GF-D8 (cell line): ENCODE measurements at places on chromosomes 16 and 17.

DNA sequence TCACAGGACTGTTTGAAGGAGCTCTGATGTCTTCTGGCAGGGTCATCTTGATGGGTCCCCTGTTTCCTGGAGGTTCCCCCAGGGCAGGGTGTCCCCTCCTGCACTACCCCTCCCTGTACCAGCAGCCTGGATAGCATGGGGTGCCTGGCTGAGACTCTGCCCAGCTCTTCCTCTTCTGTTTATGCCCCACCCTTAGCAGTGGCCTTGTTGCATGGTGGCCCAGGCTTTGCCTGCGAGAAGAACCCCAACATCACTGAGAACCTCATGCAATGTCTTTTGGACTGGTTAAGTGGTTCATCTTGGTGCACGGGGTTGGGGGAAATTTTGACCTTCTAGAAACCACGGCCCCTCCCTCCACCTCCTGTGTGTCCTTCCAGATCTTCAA, 121.8 kb downstream of the IRX3 start:
- no peak for DNase-seq

GRCh38 chr17:54111576-54111975, 288.8 kb downstream of the KIF2B start:
- DNase-seq = no peak

GRCh38 chr16:52837251-52837650, 215.4 kb downstream of the CHD9NB start:
- DNase-seq = no peak

GRCh38 chr16:83271123-83271522, 536.7 kb upstream of the HSBP1 start:
- DNase-seq = no peak

DNA sequence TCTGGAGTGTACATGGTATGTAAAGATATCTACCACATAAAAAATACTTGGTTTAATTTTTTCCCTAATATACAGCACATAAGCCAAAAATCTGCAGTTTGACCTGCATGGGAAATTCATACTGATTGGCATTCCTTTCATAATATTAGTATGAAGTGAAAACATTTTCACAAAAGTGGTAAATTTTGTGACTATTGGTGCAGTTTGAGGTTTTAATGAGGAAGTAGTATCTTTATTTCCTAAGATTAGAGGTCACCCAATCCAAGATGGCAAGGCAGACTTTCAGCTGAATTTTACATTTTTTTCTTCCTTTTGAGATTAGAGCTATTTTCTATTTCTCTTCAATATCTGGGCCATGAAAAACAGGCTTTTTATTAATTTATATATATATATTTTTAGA, 21.2 kb downstream of the METTL9 start:
- no peak for DNase-seq

DNA sequence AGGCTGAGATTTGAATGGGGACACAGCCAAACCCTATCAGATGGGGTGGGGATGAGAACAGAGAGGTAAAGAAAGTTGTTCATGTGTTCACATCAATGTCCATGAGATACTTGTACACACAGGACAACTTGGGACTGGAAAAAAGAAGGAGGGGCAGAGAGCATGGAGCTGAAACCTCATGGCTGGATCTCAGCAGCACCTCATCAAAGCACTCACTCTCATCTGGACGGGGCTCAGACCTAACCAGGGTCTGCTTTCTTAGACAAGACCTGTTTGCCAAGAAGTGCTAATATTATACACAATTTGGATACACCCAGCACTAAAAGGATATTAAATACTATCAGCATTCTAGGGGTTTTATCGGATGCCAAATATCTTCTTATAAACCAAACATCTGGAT, 399.8 kb downstream of the SLC39A11 start:
- DNase-seq = no peak
